Suprapubic skin (tissue), 4 donors: ENCODE measurements at places on chromosomes 6 and 20. TPM values are rescaled to one million over a fixed set of nuclear protein-coding genes. Genes with fewer than 3 reads are reported as not detected.

DNA sequence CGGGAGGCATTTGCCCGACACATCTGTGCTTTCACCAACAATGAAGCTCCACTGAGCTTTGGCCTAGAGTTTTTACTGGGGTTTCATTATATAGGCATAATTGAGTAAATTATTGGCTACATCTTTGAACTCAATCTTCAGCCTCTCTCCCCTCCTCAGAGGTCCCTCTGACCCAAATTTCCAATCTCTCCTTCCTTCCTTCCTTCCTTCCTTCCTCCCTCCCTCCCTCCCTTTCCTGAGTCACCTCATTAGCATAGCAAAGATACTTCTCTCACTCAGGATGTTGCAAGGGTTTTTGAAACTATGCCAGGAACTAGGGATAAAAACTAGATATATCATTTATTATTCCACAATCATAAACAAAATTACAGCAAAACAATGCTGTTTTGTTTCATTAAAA, 238.2 kb upstream of the PRND start:
- no peaks in the 10 kb centered on the region for H3K36me3 ChIP-seq
- DNase-seq, result no peak
- no peaks in the 10 kb centered on the region for H3K4me1 ChIP-seq
- H3K27me3 ChIP-seq, result peaks cover 3% of the 10 kb centered on the region

DNA sequence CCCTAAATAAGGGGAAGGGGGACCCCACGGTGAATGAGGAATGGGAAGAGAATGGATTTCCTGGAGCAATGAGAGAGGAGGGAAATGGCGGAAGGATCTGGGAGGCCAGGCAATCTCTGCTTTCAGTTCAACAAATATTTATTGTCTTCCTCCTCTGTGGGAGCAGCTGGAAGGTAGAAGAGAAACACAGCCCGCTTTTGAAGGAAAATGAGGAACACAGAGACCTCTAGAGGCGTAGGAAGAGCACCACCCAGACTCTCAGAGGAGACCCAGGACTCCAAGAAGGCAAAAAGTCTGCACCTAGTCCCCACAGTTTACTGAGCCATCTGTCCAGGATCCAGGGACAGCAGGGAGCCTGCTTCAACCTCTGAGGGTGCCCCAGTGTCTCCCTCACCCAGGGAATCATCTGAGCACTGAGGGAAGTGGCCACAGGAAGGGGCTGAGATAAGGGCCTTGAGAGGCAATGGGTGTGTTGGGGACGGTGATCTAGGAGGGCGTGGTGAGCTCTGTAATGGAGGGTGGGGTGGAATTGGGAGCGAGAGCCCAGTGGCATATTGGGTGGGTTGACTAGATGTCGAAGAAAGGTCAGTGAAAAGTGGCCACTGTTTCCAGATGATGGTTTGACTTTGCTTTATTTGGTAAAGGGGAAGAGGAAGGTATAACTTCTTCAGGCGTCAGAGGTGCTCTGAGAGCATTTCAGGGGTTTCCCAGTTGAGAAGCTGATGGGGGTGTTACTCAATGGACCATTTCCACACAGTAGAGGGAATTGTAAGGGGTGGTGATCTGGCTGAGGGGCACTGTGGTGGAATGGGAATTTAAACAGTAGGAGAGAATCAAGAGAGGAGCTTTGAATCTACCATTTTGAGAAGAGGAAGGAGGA, 610 bp downstream of the PSORS1C1 start:
- H3K27me3 ChIP-seq, result no peaks in the 10 kb centered on the region
- H3K4me3 ChIP-seq, result peak overlapping the region; percentile 35
- DNase-seq, result no peak
- peak overlapping the region; percentile 87 for H3K27ac ChIP-seq
- H3K4me1 ChIP-seq, result peaks cover 53% of the 10 kb centered on the region

DNA sequence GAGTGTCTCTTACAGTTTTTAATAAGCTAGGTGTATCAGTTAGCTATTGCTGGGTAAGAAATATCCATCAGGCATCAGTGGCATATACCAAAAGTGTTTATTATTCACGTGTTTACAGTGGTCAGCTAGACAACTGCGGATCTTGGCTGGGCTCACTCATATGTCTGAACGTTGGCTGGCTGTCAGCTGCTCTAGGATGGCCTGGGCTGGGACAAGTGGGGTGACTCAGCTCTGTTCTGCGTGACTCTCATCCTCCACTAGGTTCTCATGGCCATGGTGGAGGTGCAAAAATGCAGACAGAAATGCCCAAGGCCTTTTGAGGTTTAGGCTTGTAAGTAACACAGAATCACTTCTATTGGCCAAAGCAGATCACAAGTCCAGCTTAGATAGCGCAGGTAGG, 22.0 kb downstream of the ZNF341 start:
- no peak for DNase-seq
- peaks cover 74% of the 10 kb centered on the region for H3K36me3 ChIP-seq
- H3K27me3 ChIP-seq, result no peaks in the 10 kb centered on the region
- H3K27ac ChIP-seq, result no peak overlapping the region
- H3K4me1 ChIP-seq, result no peaks in the 10 kb centered on the region

The PACSIN1 gene
- not detected for total RNA-seq

The COL9A3 gene
- total RNA-seq, result 6.8 TPM

The CARMIL1 gene
- total RNA-seq, result 13.6 TPM

GRCh38 chr6:132713352-132714134, at the start of gene VNN1:
Gene VNN1 (minus strand): TSS chr6:132714055. CDS start chr6:132714035, 20 bp downstream.
- H3K4me1 ChIP-seq, result no peaks in the 10 kb centered on the region
- DNase-seq, result no peak
- no peaks in the 10 kb centered on the region for H3K27me3 ChIP-seq
- H3K4me3 ChIP-seq, result no peak within 1 kb of the TSS
- H3K36me3 ChIP-seq, result no peaks in the 10 kb centered on the region

DNA sequence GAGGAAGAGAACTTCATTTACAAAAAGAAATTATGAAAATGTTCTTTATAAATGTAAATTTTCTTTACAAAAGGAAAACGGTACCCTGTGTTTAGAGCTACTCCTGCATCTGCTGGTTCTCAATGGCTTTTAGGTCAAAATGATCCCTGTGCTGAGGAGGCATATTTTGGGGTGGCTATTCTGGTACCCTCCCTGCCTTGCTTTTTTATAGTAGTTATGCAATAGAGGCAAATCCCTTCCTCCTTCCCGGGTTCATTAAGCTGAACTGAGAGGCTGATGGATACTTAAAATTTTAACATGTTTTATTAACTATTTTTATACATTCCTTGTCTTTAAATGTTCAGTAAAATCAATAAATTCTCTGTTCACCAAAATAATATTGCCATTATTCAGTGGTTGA, 38.9 kb downstream of the KLHL32 start:
- H3K4me3 ChIP-seq, result no peak overlapping the region
- H3K36me3 ChIP-seq, result no peaks in the 10 kb centered on the region

- H3K27ac ChIP-seq, result no peak overlapping the region
- no peaks in the 10 kb centered on the region for H3K36me3 ChIP-seq
- DNase-seq, result no peak
- peak overlapping the region; percentile 97 for H3K4me3 ChIP-seq
- H3K27me3 ChIP-seq, result no peaks in the 10 kb centered on the region
- H3K4me1 ChIP-seq, result peaks cover 37% of the 10 kb centered on the region
These were observed 1.9 kb downstream of the HM13 start for GRCh38 chr20:31516166-31516565.

DNA sequence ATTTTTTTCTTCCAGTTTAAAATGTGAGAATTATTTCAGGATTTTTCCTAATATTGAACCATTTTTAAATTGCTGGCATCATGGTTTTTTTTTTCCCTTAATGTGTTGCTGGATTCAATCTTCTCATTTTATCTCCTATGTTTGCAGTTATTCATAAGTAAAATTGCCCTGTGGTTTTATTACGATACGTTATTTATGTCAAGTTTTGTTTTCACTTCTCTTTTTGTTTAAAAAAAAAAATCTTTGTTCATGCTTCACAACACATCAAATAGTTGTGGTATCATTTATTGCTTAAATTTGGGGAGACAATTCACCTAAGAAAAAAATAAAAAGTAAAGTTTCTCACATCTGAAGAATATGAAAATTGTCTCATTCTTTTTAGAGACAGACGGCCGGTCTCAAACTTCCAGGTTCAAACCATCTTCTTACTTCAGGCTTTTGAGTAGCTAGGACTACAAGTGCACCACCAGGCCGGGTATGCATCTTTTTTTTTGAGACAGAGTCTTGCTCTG, 239.3 kb upstream of the ID4 start:
- H3K4me1 ChIP-seq, result no peaks in the 10 kb centered on the region

The CLVS2 gene
- total RNA-seq, result 0.15 TPM

The GNMT gene
- not detected for total RNA-seq

The BPIFB1 gene
- total RNA-seq, result not detected

GRCh38 chr6:12974551-12974950, 258.0 kb downstream of the PHACTR1 start:
- no peak for DNase-seq
- H3K4me1 ChIP-seq, result no peaks in the 10 kb centered on the region
- H3K27ac ChIP-seq, result no peak overlapping the region
- H3K4me3 ChIP-seq, result no peak overlapping the region
- no peaks in the 10 kb centered on the region for H3K27me3 ChIP-seq

DNA sequence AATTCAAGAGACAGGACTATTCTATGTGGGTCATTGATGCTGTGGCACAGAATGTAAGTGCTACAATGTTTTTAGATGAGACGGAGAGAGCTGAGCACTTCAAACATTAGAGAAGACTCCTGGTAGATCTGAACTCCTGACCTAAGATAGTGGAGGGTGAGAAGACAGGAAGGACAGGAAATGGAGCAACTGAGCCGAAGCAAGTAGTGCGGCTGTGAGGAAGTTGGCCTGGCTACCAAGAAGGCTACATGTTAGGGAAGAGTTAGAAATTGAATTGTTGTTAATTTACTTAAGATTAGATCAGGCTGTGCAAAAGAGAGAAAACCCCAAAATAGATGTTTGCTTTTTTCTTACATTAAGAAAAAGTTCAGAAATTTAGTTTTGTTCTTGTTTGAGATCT, 14.4 kb upstream of the MLIP start:
- no peak for DNase-seq
- H3K27ac ChIP-seq, result no peak overlapping the region
- H3K27me3 ChIP-seq, result no peaks in the 10 kb centered on the region
- H3K4me1 ChIP-seq, result no peaks in the 10 kb centered on the region
- H3K4me3 ChIP-seq, result no peak overlapping the region
- no peaks in the 10 kb centered on the region for H3K36me3 ChIP-seq

The SLC17A1 gene
- not detected for total RNA-seq

DNA sequence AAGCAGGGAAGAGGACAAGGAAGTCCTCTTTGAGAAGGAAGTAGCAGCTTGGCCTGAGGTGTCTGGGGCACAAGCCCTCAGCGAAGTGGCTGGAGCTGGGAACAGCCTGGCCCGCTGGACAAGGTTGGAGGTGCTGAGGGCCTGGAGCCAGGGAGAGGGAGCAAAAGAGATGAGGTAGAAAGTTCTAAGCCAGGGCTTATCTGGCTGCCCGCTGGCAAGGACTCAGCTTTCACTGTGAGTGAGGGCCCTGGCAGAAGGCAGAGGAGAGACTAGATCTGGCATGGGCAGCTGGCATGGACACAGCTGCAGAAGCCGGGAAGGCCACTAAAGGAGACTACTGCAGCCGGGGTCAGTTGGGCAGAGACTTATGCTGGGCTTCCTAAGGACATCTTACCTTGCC, 21.8 kb upstream of the PCMTD2 start:
- H3K27ac ChIP-seq, result no peak overlapping the region
- H3K36me3 ChIP-seq, result no peaks in the 10 kb centered on the region
- no peak overlapping the region for H3K4me3 ChIP-seq
- no peaks in the 10 kb centered on the region for H3K27me3 ChIP-seq
- peaks cover 10% of the 10 kb centered on the region for H3K4me1 ChIP-seq

- no peak for DNase-seq
- no peak overlapping the region for H3K4me3 ChIP-seq
- no peaks in the 10 kb centered on the region for H3K36me3 ChIP-seq
These were observed 7.9 kb downstream of the COL9A3 start for GRCh38 chr20:62824476-62825332.

The PNLDC1 gene
- 4.4 TPM for total RNA-seq

The FAM217A gene
- not detected for total RNA-seq

DNA sequence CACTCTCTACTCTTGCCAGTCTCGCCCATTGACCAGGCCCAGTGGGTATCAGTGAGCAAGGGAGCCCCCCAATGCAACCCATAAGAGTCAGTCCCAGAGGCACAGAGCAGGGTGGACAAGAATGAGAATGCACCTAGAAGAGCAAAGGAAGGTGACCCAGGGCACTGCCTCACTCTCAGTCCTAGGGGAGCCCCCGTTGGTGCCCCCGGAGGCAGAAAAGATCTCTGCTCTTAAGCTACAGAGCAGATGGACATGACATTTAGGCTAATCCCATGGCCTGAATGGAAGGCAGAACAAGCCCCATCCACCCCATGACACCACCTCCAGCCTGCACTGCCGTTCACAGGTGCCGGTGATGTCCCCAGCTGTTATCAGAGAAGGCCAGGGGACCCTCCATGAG, 50.7 kb upstream of the PLEKHG1 start:
- no peak overlapping the region for H3K27ac ChIP-seq
- H3K4me3 ChIP-seq, result no peak overlapping the region
- no peaks in the 10 kb centered on the region for H3K36me3 ChIP-seq
- no peak for DNase-seq
- peaks cover 7% of the 10 kb centered on the region for H3K4me1 ChIP-seq

The BCL2L1 gene
- total RNA-seq, result 104 TPM

- H3K36me3 ChIP-seq, result peaks cover 18% of the 10 kb centered on the region
- H3K27me3 ChIP-seq, result no peaks in the 10 kb centered on the region
- peaks cover 25% of the 10 kb centered on the region for H3K4me1 ChIP-seq
- H3K27ac ChIP-seq, result no peak overlapping the region
- DNase-seq, result no peak
These were observed 4.0 kb downstream of the FUCA2 start for GRCh38 chr6:143507358-143508145.
